Activated T-helper 1 cell treated with anti-CD3 and anti-CD28 coated beads, Interleukin-12 subunit alpha, Interleukin-12 subunit beta, Interleukin-2, Interleukin-4 antibody, amounts not matched to agents 30 ng/mL and 10 ng/mL and 1 ng/mL, durations not matched to agents 14 hours and 24 hours and 36 hours (primary cell): ENCODE measurements at places on chromosomes 6 and 20.
A peak's percentile ranks its signal among the peaks of the same experiment; 100 is the strongest.

- no peak for DNase-seq
These were observed 118.3 kb downstream of the RALGAPA2 start for GRCh38 chr20:20594171-20594530.

DNA sequence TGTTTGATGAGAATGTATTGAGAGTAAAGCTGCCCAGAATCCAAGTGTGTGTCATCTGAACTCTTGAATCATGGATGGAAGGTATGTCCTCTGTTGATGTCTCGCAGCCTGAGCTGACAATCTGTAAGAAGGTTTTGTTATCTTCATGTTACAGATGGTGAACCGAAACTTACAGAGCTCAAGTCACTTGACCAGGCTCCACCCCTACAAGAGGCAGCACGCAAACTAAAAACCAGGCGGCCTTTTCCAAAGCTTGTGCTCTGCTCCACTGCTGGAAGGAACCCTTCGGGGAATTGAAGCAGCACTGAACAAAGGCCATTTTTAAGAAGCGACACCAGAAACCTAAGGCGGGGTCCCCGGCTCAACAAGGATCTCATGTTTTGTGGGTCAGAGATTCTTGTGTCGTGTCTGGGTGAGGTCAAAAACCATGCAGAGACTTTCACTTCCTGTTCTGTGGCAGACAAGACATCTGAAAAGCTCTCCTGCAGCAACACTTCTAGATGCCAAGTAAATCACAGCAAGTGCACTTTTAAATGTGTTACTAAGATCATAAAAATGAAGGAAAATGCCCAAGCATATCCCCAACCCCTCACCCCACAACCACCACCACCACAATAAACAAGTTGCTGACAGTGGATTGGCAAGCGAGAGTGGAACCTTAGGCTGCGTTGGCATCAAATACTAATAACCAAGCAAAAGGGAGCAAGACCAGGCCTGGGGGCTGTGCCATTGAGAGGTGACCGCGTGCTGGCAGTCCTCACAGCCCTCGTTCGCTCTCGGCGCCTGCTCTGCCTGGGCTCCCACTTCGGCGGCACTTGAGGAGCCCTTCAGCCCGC lies 27.3 kb downstream of the NQO2 start:
- peak; percentile 60 for DNase-seq

DNA sequence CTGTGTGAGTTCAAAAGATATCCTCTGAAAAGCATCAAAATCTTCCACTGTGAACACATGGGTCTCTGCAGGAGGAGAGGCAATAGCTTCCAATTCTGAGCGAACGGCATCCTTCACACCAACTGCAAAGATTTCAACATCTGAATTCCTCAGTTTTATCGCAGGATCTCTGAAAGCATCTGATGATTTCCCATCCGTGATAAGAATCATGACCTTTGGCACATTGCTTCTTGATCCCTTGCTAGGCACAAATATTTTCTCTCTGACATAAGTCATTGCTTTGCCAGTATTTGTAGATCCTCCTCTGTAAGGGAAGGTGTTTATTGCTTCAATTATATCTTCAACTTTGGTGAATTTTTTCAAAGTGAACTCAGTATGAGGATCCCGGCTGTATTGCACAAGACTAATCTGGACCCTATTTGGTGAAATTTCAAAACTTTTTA lies 22.7 kb downstream of the COL12A1 start:
- DNase-seq: no peak

DNA sequence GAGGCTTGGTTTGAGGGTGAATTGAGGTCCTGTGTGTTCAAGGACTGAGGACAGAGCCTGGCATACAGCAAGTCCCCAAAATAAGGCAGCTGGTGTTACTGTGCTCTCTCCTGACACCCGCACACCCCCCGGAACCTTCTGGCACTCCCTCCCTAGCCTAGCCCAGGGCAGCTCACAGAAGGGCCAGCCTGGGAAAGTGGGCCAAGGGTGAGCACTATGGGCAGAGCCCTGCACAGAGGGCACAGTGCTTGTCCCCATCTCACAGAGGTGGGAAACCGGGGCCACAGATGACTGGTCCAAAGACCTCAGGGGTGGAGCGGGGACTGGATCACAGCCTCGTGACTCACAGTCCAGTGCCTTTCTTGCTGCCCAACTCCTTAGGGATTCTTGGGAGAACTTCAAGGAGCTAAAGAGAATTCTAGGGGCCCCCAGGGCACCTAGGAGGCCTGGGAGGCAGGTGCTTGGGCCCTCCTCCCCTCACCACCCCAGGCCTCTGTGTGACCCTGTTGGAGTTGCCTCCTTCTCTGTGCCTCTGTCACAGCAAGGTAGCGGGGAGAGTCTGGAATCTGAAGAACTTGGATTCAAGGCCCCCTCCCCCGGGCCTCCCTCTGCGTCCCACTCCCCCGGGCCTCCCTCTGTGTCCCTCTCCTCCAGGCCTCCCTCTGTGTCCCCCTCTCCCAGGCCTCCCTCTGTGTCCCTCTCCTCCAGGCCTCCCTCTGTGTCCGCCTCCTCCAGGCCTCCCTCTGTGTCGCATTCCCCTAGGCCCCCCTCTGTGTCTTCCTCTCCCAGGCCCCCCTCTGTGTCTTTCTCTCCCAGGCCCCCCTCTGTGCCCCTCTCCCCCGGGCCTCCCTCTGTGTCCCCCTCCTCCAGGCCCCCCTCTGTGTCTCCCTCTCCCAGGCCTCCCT lies 13.5 kb downstream of the DLGAP4 start:
- no peak for DNase-seq

GRCh38 chr6:52063584-52064344 lies 23.6 kb downstream of the PKHD1 start:
- peak; percentile 37 for DNase-seq

GRCh38 chr6:22699151-22699550 lies 129.8 kb downstream of the HDGFL1 start:
- no peak for DNase-seq

GRCh38 chr6:1987640-1988039 lies 257.8 kb downstream of the GMDS start:
- no peak for DNase-seq

DNA sequence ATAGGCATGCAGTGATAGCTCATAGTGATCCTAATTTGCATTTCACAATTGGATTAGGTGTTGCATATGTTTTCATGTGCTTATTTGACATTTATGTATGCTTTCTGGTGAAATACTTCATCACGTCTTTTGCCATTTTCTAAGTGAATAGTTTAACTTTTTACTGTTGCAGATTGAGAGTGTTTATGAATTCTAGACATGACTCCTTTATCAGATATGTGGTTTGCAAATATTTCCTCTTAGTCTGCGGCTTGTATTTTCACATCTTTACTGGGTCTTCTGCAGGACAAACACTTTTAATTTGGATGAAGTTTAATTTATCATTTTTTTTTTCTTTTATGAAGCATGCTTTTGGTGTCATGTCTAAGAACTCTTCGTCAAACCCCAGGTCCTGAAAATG lies 39.2 kb downstream of the CCN2 start:
- DNase-seq: no peak

GRCh38 chr6:154508573-154509375 lies 1.7 kb downstream of the CNKSR3 start:
- DNase-seq: no peak

GRCh38 chr20:64113796-64114355 lies 6.5 kb upstream of the NPBWR2 start:
- DNase-seq: no peak

DNA sequence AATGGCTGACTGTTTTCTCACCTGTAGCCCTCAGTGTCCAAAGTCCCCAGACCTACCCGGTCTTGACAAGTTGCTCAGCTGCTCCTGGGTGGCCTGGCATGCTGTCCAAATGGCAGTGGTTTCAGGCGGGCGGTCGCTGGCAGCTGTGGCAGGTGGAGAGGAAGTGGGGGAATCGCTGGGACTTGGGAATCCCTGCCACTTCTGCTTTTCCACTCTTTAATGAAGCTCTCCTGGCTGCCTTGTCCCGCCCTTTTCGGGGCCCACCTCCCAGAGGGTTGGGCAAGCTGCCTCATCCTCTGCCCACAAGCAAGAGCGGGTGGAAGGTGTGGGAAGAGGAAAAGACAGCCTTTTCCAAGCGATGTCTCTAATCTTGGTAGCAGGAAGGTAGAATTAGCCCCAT lies at the start of gene OCSTAMP:
TSS of gene OCSTAMP (minus strand) at position 194 of the 400 bp plus-strand sequence. CDS start at position 100, 94 bp downstream.
- no peak for DNase-seq

GRCh38 chr6:82568290-82568993 lies 204.8 kb downstream of the TPBG start:
- DNase-seq: no peak

- DNase-seq: no peak
These were observed 10.7 kb downstream of the TP53RK start for GRCh38 chr20:46678516-46678915.

DNA sequence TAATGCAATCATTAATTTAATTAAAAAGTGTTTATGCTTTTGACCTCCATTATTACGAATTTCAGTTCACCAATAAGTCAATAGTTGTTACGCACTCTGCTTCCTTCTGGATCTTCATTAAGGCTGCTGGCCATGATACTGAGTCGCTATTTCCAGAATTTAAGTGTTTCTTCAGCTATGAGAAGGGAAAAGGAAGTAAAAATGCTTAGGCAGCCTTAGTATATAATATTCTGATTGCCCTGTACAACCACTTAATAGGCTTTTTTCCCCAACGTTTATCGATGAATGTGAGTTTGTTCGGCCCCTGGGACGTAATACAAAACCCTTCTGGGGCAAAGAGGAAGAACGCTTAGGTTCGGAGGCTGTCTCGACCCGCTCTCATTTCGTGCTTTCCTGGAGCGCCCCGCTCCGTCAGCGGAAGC lies 644 bp downstream of the OARD1 start:
- no peak for DNase-seq

GRCh38 chr6:88572449-88573139 lies 390.8 kb downstream of the RNGTT start:
- no peak for DNase-seq

GRCh38 chr6:155219299-155219698 lies 44.5 kb upstream of the CLDN20 start:
- no peak for DNase-seq

DNA sequence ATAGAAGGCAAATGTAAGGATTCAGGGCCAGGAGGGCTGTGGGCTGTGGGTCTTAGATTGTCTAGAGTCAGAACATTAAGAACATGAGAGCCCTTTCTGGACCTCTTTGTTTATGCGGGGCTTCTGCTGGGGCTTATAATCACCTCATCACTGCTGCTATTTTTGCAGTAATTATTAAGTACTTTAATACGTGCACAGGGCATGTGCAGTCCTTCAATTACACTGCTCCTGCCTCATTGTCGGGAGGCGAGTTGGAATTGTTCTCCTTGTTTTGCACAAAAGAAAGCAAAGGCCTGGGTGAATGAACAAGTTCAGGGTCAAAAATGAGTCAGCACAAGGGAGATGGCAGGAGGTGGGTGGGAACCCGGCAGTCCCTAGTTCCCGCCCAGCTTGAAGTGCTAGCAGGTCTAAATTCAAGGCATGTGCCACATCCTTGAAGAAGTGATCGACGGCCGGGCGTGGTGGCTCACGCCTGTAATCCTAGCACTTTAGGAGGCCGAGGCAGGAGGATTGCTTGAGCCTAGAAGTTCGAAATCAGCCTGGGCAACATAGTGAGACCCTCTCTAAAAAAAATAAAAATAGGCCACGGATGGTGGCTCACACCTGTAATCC lies 34.4 kb upstream of the PTPN1 start:
- no peak for DNase-seq

DNA sequence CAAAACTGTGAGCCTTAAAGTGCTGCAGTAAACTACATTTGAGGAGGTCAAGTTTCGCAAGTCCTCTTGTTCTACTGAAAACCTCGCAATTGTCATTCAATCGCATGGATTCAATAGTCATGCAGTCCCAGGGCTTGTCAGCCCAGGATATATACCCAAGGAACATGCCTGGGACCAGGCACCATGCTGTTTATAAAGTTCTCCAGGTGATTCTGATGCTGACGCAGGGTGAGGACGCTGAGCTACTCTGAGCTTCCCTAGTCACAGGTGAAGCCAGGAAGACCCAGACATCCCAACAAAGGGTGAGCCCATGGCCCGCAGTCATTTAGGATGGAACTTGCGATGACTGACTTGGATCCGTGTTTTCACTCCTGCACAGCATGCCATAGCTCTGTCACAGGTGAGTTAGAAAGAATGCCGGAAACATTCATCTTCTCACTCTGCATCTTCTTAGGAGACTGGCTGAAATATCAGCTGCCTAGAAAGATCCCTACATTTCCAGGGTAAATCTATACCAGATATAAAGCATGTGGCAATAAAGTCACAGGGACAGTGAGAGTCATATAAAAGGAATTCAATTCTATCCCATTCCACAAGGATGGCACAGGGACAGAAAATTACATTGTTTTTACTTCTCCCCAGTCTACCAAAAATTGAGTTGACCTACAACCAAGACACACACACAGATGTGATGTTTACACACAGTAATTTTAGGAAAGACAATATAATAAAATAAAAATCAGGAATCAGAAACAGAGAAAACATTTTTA lies 27.0 kb upstream of the SSTR4 start:
- no peak for DNase-seq

DNA sequence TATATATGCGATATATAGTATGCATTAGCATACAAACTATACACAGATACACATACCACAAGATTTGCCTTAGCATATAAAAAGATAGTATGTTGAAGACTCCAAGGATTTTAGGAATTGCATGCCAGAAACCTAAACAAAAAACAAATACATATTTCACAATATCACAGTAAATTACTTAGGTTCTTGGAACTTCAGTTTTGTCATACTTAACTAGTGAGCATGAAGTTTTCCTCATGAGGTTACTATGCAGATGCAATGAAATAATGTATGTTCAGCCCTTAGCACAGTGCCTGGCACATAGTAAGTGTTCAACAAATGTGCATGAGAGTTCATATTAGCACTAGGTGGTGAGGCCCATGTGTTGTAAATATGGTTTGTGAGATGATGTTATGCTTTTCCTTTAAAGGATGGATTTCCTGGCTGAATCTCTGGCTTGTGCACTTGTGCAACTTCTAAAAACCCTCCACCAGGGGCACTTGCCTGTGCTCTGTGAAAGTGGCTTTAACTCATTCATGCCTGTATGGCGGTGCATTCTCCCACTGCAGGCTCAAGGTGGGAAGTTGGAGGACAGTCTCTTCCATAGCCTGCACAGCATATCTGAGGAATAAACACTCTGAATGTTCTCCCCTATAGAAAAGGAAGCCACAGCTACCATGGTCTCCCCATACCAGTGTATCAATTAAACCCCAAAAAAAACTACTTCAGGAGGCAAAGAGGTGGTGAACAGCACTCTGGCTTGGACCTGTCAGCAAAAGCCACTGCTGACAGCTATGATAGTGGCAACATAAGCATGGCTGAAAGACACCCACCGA lies 624.1 kb upstream of the CDH4 start:
- no peak for DNase-seq

DNA sequence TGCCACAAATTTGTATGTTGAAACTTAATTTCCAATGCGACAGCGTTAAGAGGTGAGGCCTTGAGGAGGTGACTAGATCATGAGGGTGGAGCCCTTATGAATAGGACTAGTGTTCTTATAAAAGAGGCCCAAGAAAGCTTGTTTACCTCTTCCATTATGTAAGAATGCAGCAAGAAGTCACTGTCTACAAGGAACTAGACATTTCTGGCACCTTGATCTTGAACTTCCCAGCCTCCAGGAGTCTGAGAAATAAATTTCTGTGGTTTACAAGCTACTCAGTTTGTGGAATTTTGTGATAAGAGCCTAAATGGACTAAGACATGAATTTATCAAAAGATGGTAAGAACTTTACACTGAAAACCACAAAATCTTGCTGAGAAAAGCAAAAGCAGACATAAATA lies 173.6 kb upstream of the SGK1 start:
- no peak for DNase-seq

GRCh38 chr20:22918286-22918983 lies 116.7 kb upstream of the SSTR4 start:
- no peak for DNase-seq
